Activated T-cell treated with anti-CD3 and anti-CD28 coated beads for 4 hours (primary cell): ENCODE measurements at places on chromosomes 3 and 15.

DNA sequence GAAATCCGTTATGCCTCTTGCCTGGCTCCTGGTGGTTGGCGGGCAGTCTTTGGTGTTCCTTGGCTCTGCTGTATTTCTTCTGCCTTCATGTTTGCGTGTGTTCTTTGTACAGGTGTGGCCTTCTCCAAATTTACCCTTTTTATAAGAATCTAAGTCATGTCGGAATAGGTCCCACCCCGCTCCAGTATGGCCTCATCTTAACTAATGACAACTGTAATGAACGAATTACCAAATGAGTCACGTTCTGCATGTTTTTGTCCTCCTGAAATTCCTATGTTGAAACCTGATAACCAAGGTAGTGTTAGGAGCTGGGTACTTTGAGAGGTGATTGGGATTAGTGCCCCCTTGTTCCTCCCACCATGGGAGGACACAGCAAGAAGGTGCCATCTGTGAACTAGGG, 71.1 kb downstream of the ITPR1 start:
- no peak for DNase-seq

DNA sequence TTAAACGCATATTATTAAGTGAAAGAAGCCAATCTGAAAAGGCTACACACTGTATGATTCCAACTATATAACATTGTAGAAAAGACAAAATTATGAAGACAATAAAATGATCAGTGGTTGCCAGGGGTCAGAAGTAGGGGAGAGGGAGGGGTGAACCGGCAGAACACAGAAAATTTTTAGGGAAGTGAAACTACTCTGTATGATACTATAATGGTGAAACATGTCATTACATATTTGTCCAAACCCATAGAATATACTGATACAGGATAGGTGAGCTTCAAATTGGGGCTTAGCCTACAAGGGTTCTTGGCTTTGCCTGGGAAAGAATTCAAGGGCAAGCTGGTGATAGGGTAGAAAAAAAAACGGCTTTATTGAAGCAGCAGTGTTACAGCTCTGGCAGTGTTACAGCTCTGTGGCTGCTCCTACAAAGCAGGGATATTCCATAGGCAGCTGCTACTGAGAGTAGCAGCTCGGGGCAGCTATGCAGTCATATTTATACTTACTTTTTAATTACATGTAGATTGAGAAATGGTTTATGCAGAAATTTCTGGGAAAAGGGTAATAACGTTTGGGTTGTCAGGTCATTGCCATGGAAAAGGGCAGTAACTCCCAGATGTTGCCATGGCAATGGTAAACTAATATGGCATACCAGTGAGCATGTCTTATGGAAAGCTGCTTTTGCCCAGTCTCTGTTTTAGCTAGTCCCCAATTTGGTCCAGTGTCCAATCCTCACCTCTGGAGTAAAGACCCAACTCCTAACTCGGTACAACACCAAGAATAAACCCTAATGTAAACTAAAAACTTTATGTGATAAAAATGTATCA, 125.1 kb upstream of the SLC25A36 start:
- no peak for DNase-seq

GRCh38 chr3:89107461-89108290, at the start of gene EPHA3:
Gene EPHA3 (plus strand): TSS chr3:89107621. CDS start chr3:89107749, 128 bp downstream.
- DNase-seq, result peak; percentile 10

DNA sequence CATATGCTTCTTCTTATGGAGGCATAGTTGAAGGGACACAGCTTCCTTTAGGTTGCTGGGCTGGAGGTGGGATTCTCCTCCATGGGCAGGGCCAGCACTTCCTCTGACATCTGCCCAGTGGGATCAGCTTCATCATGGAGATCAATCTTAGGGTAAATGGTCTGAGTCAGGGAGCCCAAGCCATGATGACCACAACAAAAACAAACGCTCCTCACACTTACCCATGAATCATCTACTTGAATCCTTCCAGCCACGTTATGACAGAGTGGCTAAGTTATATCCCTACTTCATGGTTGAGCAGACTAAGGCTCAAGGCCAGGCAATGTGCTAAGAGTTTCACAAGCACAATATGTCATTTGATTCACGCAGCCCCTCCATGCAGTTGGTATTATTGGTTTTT, 87.2 kb upstream of the NMNAT3 start:
- DNase-seq, result no peak

DNA sequence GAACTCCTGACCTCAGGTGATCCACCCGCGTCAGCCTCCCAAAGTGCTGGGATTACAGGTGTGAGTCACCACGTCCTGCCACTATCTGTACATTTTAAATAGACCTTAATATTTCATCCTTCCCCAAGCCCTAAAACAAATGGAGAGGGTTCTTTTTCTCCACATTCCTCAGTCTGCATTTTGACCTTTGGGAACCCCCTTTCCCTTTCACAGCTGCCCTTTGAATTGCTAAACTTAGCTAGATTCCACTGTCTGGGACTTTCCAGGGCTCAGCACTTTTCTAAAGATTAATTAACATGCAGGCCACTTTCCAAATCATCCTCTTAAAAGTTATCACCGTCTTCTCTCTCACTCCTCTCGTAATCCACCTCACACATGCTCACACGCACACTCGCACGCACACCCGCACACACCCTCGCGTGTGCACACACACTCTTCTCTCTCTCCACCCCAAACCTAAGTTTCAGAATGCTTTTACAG, 124.2 kb downstream of the TMCO5A start:
- no peak for DNase-seq

DNA sequence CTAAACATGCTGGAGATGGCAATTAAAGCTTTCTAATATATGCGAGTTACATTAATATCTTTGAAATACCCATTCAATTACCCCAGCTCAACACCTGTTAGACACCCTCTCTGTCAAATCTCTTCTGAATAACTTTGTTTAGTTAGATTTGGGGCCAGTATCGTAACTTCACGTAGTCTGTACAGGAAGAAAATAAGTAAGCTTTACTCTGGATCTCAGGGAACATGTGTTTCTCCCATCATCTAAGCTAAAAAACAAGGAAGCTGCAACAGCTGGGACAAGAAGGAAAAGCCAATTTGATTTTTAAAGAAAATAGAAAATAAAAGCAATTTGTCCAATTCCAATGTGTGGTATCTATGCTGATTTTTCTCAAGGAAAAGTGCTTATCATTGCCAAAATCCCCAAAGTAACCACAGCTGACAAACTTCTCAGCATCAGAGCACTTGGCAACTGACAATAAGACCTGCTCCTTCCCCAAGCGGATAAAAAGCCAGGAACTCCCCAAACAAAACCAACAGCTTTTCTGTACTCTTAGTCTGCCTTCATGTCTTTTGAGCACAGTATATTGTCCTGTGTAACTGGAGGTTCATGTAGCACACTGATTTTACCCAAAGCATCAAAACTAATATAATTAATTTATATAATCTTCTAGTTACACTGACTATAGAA, 279.1 kb downstream of the ZBTB20 start:
- DNase-seq, result no peak

GRCh38 chr3:172107403-172107802, 68.0 kb downstream of the FNDC3B start:
- no peak for DNase-seq

DNA sequence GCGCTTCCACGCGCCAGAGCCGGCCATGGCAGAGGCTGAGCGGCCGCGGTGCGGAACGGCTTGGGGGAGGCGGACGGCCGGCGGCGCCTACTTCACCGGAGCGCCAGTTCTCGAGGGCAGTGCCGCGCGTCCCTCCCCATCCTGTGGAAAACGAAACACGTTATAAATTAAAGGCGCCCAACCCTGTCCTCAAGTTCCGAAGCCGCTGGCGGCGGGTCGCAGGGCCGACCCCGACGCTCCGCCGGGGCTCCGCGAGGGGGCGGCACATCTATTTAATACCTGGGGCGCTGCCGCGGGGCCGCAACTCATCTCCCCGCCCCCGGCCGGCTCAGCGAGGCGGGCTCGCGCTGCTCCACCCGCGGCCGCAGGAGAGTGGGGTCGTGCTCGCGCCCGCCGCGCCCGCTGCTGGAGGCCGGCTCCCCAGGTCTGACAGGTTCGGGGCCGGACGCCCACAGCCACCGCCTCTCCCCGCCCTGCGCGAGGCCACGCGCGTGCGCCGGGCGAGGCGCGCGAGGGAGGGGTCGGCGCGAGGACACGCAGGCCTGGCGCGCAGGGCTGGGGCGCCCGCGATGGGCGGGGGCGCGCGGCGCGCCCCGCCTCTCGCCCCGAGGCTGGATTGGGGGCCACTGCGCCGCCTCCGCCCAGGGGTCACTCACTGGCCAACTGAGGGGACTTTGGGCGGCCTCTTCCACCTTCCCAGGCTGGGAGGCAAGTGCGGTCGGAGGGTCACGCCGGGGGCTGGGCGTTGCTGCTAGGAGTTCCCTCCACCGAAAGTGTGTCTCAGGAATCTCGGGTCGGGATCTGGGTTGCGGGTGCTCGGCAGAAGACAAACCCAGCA, at the start of gene SLC30A4:
Gene SLC30A4, minus strand, starts transcription at position 428 of the 838 bp plus-strand sequence. Its CDS starts 401 bp downstream, at position 27.
- DNase-seq, result peak; percentile 52

- DNase-seq, result no peak
These were observed 93.4 kb upstream of the NR2E3 start for GRCh38 chr15:71716990-71717389.

DNA sequence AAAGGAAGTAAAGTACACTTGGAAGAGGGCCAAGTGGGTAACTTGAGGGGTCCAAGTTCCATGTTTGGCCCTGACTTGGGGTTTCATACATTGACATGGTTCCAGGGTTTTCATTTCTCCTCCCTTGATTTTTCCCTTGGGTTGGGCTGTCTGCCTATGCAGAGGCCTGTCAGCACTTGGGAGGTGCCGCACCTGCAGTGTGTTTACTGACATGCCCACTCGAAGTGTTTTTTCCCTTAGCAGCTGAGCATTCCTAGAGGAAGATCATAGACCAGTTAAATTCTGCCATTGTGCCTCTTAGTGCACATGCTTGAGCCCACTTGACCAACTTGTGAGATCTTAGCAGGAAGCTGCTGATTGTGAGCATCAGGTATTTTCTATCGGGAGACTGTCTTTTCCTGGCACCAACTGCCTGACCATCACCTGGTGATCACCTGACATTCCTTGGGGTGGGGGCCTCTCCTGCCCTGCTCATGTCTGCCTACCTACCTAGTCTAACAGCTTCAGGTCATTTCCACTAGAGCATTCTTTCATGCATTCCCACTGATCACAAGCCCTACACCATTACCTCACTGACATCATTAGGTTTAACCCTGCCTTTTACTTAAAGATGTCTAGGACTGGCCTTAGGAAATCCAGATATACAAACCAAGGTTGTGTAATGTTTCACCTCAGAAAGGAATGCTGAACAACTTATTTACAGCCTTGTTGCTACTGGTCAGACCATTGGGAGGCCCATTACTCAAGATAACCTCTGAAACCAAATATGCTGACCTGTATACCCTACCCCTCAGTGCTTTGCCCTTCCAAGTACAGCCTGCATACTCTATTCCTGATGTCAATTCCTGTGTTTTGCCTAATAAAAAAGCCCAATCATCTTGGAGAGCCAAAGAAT, 68.3 kb downstream of the CD47 start:
- DNase-seq, result no peak

GRCh38 chr3:53811143-53811927, 34.9 kb downstream of the CHDH start:
- no peak for DNase-seq

GRCh38 chr3:95352471-95352870, 1289.6 kb downstream of the NSUN3 start:
- DNase-seq, result no peak

GRCh38 chr3:143151004-143151731, 31.6 kb downstream of the CHST2 start:
- DNase-seq, result no peak

GRCh38 chr15:83444936-83445335, 2.2 kb upstream of the SH3GL3 start:
- no peak for DNase-seq

- DNase-seq, result no peak
These were observed 289.8 kb upstream of the ROPN1 start for GRCh38 chr3:124281453-124282316.

- DNase-seq, result no peak
These were observed 248.8 kb downstream of the SHOX2 start for GRCh38 chr3:157857440-157857839.

GRCh38 chr3:130787422-130788068, 40.9 kb upstream of the PIK3R4 start:
- DNase-seq, result no peak

GRCh38 chr15:55991802-55992768, 1.3 kb downstream of the NEDD4 start:
- DNase-seq, result no peak

GRCh38 chr15:57406062-57406772, 29.9 kb downstream of the CGNL1 start:
- no peak for DNase-seq

GRCh38 chr3:25433106-25433505, 5.0 kb downstream of the RARB start:
- no peak for DNase-seq

DNA sequence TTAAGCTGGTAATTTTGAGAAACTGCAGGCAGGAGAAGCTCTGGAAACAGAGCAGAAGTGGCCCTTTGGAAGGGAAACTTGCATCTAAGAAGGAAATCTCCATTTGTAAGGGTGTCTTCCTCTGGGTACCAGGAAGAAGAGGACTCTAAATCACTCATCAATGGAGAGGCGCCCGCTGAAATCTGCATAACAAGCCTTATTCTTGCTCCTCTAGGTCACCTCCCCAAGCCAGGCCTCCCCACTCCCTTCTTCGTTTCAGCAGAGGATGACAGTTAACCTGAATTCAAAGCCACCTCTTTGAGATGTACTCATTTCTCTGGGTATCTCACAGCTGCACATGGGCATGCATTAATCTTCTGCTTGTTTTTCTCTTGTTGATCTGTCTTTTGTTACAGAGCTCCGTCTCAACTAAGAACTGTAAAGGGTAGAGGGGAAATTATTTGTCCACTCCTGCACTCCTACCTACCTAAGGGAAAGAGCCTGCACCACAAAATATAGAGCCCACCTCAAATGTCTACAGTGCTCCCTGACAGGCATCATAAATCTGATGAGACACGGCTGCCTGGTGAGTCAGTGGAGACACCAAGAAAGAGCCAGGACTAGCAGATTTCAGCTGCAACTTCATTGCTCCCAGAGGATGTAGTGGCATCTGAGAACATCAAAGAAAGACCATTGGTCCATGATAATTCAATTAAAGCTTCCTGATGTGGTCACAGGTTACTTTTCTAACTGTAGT, 51.5 kb downstream of the GABRB3 start:
- DNase-seq, result no peak

GRCh38 chr3:133917144-133917543, 21.5 kb upstream of the RAB6B start:
- no peak for DNase-seq

- DNase-seq, result no peak
These were observed 220.0 kb upstream of the UBE2E2 start for GRCh38 chr3:22982981-22983587.

DNA sequence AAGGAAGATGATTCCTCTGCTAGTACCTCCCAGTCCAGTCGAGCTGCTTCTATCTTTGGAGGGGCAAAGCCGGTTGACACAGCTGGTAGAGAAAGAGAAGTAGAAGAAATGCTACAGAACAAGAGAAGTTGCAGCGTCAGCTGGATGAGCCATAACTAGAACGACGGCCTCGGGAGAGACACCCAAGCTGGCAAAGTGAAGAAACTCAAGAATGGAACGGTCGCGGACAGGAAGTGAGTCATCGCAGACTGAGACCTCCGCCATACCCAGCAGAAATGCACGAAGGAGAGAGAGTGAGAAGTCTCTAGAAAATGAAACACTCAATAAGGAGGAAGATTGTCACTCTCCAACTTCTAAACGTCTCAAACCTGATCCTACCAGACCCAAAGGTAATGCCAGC, 19.0 kb upstream of the PARP14 start:
- no peak for DNase-seq
